Fibroblast of mammary gland (primary cell): ENCODE measurements at places on chromosomes 5 and 9.

DNA sequence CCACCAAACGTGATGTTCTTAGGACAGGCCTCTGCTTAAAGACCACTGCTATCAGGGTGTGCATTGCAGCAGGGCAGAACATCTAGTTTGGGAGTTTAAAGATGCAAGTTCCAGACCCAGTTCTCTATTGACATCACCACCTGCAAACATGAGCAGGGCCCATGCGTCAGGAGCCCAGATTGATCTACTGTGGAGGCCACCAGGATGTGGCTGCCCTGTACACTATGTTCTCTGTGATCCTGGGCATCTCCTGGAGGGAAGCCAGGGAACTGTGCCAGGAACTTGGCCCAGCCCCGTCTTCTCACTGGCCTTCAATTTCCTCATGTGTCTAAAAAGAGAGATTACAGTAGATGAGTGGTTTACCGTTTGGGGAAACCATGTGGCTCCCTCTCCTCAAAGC is 87.1 kb downstream of the PDE6A start:
- DNase-seq = peak; percentile 70

DNA sequence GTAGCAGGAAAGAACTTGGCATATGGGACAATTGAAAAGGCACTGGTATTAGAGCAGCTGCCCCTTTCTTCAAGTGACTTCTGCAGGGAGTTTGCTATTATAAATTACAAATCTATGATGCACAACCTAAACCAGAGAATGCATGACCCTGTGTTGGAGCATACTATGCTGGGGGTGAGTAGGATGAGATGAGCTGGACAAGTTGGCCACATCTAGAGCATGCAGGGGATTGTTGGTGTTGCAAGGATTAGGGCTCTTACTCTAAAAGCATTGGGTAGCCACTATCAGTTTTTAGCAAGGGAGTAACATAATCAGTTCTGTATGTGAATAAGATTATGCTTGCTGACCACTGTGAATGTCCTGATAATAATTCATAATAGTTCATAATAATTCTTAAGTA is 186.7 kb downstream of the KIAA0825 start:
- DNase-seq = peak; percentile 64

DNA sequence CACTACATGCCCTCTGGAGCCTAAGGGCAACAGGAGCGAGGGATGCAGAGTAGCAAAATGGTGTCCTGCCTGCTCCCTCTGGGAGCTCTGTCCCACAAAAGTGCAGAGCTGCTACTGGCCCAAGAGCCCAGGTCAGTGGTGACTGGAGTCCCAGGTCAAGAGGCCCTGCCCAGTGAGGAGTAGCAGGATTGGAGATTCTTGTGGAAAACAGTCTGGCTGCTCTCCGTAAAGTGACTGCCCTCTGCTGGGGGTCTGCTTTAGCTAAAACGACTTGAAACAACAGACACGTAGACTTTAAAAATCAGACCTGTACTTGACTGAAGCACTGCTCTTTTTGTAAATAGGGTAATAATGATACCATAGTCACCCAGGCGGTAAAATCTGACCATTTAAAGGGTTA is 917.0 kb downstream of the MAT2B start:
- peak; percentile 43 for DNase-seq

- no peak for DNase-seq
Measured at GRCh38 chr9:36831381-36832161, 202.5 kb downstream of the PAX5 start.

GRCh38 chr5:160463740-160464465 is 42.2 kb downstream of the PTTG1 start:
- DNase-seq = peak; percentile 88

DNA sequence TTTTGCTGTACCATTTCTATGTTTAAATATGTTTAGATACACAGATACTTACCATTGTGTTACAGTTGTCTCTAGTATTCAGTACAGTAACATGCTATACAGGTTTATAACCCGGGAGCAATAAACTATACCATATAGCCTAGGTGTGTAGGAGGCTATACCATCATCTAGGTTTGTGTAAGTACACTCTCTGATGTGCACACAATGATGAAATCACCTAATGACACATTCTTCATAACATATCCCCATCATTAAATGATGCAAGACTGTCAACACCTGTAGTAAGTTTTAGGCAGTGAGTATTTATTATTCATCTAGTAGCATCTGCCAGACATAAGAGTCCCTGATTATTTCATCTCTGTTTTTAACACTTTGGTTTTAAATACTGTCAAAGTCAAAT is 7.3 kb upstream of the DHFR start:
- DNase-seq = peak; percentile 46

- no peak for DNase-seq
Measured at GRCh38 chr9:131511416-131511815, 8.7 kb downstream of the POMT1 start.

DNA sequence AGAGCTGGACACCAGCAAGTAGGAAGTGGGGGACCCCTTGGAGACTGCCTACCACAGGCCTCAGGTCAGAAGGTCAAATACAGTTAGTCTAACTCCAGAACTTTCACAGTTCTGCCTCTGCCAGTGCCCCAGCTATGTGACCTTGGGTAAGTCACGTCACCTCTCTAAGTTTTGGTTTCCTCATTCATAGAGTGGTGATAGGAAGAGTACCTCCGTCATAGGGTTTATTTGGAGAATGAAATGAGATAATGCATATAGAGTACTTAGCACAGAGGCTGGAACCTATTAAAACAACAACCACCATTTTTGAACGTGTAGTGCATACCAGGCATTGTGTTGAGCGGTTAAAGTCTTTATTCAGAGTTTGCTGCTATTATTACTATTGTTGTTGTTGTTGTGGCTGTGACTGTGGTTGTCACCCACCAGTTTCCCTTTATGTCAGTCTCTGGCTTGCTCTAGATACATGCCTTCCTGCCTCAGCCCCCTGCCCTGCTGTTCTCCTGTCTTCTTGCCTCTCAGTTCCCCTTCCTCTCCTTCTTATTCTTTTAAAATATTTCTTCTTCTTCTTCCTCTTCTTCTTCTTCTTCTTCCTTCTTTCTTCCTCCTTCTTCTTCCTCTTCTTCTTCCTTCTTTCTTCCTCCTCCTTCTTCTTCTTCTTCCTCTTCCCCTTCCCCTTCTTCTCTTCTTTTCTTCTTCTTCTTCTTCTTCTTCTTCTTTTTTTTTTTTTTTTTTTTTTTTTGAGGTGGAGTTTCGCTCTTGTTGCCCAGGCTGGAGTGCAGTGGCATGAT is 67.8 kb downstream of the RALGPS1 start:
- no peak for DNase-seq

- DNase-seq = peak; percentile 60
Measured at GRCh38 chr5:145936401-145937131, at the start of gene SH3RF2. TSS of gene SH3RF2 (plus strand) at chr5:145936578. CDS start at chr5:145937929, 1,351 bp downstream.

- peak; percentile 20 for DNase-seq
Measured at GRCh38 chr5:115372146-115372545, 75.7 kb upstream of the CCDC112 start.

DNA sequence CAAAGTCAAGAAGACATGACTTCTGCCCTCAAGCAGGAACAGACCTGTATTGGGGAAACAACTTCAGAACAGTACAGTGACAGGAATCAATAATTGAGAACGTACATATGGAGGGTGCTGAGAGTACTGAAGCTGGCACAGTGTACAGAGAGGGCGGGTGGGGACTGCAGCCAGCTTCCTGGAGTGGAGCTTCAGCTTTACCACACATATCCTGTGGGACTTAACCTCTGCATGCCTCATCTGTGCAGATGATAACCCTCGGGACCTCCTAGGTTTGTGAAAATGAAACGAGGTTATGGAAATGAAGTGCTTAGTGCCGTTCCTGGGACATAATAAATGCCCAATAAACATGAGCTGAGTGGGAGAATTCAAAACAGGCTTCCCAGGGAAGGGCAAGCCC is 22.1 kb upstream of the RARS1 start:
- DNase-seq = no peak

DNA sequence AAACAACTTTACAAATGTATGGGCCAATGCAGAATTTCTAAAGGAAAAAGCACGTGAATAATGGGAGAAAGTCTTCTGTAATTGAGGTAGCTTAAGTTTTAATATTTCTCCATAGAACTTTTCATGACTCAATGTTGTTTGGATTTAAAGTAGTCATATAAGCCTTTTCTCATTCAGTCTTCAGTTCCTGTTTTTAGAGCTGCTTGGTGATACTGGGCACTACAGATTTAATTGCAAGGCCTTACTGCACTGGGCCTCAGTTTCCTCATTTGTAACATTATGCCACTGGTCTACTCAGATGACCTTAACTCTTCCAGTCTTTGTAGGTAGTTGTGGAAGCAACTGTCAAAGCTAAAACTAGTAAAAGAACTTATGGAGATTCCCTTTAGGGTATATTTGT is 60.4 kb downstream of the WDR41 start:
- no peak for DNase-seq

- no peak for DNase-seq
Measured at GRCh38 chr9:26775391-26775790, 117.2 kb downstream of the CAAP1 start.

GRCh38 chr5:59792983-59793585 is 100.4 kb downstream of the PDE4D start:
- DNase-seq = peak; percentile 96

DNA sequence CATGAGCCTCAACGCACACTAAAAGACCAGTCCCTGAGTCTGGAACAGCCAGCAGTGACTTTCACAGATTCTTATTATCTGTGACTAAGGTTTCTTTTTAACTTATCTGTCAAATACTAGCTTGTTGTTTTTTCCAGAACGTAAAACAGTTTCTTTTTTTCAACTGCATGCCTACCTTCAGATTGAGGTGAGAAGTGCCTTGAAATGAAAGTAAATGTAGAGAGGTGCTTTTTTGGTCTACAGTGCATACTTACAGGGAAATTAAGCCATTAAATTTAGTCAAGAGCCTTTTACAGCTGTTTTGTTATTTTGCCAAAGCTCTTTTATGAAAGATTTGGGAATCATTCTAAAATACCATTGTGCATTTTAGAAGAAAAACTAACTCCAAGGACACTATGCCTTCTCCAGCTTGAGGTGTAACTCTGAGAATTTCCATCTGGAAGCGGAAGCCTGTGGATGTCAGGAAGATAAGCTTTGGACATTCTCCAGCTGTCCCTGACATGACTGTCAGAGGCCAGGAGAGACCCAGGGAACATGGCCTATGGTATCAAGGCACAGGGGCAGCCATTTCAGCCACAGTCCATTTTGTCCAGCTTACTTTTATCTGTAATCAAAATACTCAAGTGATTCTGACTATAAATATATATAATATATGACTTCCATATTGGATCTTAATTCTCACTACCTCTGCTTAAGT is 230.3 kb downstream of the GLIS3 start:
- DNase-seq = no peak

DNA sequence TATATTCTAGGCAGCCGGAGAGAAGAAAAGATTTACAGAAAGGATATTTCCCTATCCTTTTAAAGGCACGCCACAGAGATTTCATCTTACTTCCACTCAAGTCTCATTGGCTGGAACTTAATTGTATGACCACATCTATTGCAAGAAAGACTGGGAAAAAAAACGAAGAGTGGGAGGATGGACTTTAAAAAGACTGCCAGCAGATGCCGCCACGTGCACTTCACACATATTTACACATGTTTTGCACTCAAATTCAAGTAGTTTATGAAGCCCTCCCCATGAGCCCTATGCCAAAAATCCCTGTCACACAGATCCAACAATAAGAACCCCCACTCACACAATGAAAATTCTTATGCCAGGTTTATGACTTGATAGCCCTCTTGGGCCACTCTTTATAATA is 138.5 kb upstream of the TYRP1 start:
- peak; percentile 6 for DNase-seq

GRCh38 chr5:1538276-1538675 is 14.5 kb upstream of the LPCAT1 start:
- no peak for DNase-seq

DNA sequence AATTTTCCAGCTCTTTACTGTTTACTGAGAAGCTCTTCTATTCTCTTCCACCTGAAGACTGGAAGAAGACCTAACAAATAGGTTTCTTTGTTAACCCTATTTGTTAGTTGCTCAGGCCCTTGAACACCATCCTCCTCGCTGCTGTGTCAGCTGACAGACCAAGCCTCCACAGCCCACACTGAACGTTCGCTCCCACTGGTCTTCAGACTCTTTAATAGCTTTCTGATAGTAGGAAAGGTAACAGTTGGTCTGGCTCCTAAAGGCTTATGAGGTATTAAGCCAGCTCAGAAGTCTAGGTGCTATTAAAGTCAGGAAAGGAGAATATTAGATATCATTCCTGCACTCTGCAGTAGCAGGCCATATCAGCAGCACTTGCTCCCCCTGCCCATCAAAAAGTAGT is 23.3 kb upstream of the F2R start:
- no peak for DNase-seq

GRCh38 chr5:55771175-55771655 is 33.4 kb downstream of the DDX4 start:
- peak; percentile 2 for DNase-seq

GRCh38 chr5:116675626-116675910 is 100.9 kb upstream of the SEMA6A start:
- no peak for DNase-seq

DNA sequence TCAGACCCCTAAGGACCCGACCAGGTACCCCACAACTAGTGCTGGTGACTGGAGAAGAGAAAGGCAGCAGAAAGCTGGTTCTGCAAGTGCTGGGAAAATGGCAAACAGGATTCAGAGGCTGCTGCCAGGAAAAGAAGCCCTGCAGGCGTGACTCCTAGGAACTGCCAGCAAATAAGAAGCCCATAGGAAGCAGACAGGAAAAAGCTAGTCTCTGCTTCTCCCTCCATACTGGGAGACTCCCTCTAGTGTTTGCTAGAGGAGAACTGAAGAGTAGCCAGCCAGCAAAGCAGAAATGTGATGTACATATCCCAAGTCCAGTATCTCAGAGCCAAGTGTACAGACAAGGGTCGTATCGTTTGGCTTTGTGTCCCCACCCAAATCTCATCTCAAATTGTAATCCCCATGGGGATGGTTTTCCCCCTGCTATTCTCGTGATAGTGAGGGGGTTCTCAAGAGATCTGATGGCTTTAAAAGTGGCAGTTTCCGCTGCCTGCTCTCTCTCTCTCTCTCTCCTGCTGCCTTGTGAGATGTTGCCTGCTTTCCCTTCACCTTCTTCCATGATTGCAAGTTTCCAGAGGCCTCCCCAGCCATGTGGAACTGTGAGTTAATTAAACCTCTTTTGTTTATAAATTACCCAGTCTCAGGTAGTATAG is 38.1 kb upstream of the TUSC1 start:
- peak; percentile 60 for DNase-seq

DNA sequence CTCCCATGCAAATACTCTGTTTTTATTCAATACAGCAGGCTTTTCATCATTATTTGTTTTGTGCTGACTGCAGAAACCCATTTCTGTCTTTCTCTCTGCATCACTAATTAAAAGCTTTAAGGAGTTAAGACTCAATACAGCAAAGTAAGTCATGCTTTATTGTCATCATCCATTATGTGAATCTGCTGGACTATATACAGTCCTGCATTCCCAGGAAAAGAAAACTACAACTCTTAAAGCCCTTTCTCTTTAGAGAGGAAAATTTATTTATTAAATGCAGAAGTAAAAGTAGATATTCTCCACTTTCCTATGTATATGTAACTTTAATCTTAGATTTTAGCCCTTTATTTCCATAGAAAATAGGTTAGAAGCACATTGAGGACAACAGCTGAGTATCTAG is 706.6 kb upstream of the RGMB start:
- DNase-seq = peak; percentile 65
